Lung (tissue), 17 donors: ENCODE measurements at places on chromosomes 11 and 22. TPM values are rescaled to one million over a fixed set of nuclear protein-coding genes. Genes with fewer than 3 reads are reported as not detected.

GRCh38 chr11:9639099-9639498, 24.8 kb upstream of the SWAP70 start:
- no peak for DNase-seq
- H3K4me1 ChIP-seq, result no peaks in the 10 kb centered on the region
- H3K36me3 ChIP-seq, result no peaks in the 10 kb centered on the region
- no peaks in the 10 kb centered on the region for H3K27me3 ChIP-seq
- peak overlapping the region; percentile 64 for H3K27ac ChIP-seq
- no peak overlapping the region for H3K4me3 ChIP-seq

DNA sequence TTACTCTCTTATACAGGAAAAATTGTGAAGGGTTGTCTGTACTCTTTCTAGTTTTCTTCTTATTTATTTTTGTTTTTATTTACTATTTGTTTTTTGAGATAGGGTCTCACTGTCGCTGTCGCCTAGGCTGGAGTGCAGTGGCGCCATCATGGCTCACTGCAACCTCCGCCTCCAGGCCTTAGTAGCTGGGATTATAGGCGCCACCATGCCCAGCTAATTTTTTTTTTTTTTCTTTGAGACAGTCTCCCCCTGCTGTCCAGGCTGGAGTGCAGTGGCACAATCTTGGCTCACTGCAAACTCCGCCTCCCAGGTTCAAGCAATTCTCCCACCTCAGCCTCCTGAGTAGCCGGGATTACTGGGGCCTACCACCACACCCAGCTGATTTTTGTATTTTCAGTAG, 18.4 kb downstream of the CUL5 start:
- DNase-seq, result no peak
- no peaks in the 10 kb centered on the region for H3K36me3 ChIP-seq
- H3K27ac ChIP-seq, result no peak overlapping the region
- H3K4me3 ChIP-seq, result no peak overlapping the region
- H3K4me1 ChIP-seq, result peaks cover 8% of the 10 kb centered on the region
- H3K27me3 ChIP-seq, result no peaks in the 10 kb centered on the region

DNA sequence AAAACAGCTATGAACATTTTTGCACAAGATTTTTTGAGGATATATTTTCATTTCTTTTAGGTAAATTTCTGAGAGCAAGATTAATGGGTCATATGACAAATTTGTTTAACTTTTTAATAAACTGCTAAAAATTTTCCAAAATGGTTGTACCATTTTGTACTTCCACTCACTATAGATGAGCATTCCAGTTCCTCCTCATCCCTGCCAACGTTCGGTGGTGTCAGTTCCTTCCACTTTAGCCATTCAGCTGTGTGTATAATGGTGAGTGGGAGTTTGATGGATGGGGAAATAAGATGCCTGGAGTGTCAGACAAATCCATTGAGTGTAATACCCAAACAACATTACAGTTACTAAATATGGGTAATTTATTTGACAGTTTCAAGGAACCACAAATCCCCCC, 49.7 kb downstream of the MIAT start:
- no peak overlapping the region for H3K27ac ChIP-seq
- H3K36me3 ChIP-seq, result peaks cover 4% of the 10 kb centered on the region
- DNase-seq, result no peak
- no peaks in the 10 kb centered on the region for H3K27me3 ChIP-seq
- H3K4me3 ChIP-seq, result no peak overlapping the region

- no peaks in the 10 kb centered on the region for H3K4me1 ChIP-seq
- H3K27me3 ChIP-seq, result no peaks in the 10 kb centered on the region
- DNase-seq, result no peak
These were observed 97.7 kb downstream of the LARGE2 start for GRCh38 chr11:46020084-46020599.

GRCh38 chr22:19772673-19773469, 12.3 kb downstream of the TBX1 start:
- peaks cover 14% of the 10 kb centered on the region for H3K27me3 ChIP-seq
- no peak for DNase-seq
- no peaks in the 10 kb centered on the region for H3K36me3 ChIP-seq
- H3K4me3 ChIP-seq, result no peak overlapping the region

DNA sequence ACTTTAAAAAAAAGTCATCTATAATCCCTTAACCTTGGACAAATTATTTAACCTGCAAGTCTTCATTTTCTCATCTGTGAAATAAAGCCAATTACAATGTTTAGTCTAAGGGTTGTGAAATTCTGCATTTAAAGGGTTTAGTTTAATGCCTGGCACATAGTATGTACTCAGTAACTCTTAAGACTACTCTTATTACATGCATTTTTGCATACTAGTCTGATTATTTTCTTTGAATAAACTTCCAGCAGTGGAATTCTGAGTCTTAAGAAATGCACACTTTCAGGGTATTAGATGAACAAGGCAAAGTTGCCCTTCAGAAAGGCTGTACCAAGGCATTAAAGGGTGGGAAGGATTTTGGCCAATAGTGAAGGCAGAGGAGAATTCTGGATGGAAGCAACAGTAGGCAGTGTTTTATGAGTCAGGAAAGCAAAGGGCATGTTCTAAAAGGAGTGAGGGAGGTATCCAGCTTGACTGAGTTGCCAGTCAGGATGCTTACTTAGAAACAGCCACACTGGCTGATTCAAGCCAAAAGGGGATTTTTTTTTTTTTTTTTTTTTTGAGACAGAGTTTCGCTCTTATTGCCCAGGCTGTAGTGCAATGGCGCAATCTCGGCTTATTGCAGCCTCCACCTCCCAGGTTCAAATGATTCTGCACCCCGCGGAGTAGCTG, 50.5 kb downstream of the SWAP70 start:
- H3K4me1 ChIP-seq, result no peaks in the 10 kb centered on the region
- no peak overlapping the region for H3K4me3 ChIP-seq
- H3K27me3 ChIP-seq, result no peaks in the 10 kb centered on the region
- H3K36me3 ChIP-seq, result peaks cover 2% of the 10 kb centered on the region
- H3K27ac ChIP-seq, result no peak overlapping the region
- no peak for DNase-seq

- no peak for DNase-seq
- no peak overlapping the region for H3K4me3 ChIP-seq
- no peaks in the 10 kb centered on the region for H3K4me1 ChIP-seq
- H3K27ac ChIP-seq, result no peak overlapping the region
These were observed 25.8 kb upstream of the PPARA start for GRCh38 chr22:46124383-46125144.

The CATSPERZ gene
- not detected for total RNA-seq

GRCh38 chr11:116808262-116809175, 14.6 kb downstream of the APOA4 start:
- no peaks in the 10 kb centered on the region for H3K4me1 ChIP-seq
- no peak for DNase-seq
- H3K27me3 ChIP-seq, result no peaks in the 10 kb centered on the region

DNA sequence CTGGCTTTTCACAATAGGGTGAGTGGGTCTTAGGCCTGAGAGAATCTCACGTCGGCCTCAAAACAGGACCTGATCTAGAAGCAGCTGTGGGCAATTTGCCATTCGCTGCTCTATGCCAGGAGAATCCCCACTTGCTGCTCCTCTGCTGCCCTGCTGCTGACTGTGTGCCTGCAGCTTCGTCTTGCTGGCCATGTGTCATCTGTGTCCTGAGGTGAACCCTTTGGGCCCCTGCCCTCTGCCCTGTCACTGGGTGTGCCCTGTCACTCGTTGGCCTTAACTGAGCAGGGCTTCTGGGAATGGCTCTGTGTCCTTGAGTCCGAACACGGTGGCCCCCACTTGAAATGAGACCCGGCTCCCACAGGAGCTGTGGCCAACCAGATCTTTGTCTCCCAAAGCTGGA, 6.2 kb downstream of the NAA40 start:
- H3K36me3 ChIP-seq, result peaks cover 11% of the 10 kb centered on the region
- H3K4me1 ChIP-seq, result no peaks in the 10 kb centered on the region
- DNase-seq, result peak; percentile 18
- no peak overlapping the region for H3K4me3 ChIP-seq
- peak overlapping the region; percentile 15 for H3K27ac ChIP-seq

- H3K27me3 ChIP-seq, result no peaks in the 10 kb centered on the region
- no peak overlapping the region for H3K27ac ChIP-seq
- H3K36me3 ChIP-seq, result peaks cover 4% of the 10 kb centered on the region
- H3K4me1 ChIP-seq, result no peaks in the 10 kb centered on the region
- no peak overlapping the region for H3K4me3 ChIP-seq
These were observed 15.9 kb downstream of the PEX26 start for GRCh38 chr22:18093661-18094060.

DNA sequence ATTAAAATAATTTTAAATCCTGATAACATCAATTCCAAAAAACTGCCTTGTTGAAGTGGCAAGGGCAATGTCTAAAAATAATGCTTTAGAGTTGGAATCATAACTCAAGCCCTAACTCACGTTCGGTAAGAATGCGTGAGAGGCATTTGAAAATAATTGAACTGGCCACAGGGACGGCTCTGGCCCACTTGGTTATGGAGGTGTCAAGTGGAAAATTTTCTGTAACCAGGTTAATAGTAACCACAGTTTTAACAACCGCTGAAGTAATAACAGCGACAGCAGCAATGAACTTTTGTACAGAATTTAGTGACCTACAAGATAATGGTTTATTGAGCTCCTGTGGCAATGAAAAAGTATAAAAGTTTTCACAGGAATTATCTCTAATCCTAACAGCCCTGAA, 79.4 kb downstream of the ETS1 start:
- H3K27me3 ChIP-seq, result no peaks in the 10 kb centered on the region
- peaks cover 11% of the 10 kb centered on the region for H3K4me1 ChIP-seq
- no peak overlapping the region for H3K4me3 ChIP-seq

- DNase-seq, result no peak
- no peak overlapping the region for H3K4me3 ChIP-seq
- no peak overlapping the region for H3K27ac ChIP-seq
- H3K4me1 ChIP-seq, result no peaks in the 10 kb centered on the region
These were observed 2.5 kb upstream of the TPP1 start for GRCh38 chr11:6621711-6622211.
